ENCODE measurements at places on chromosomes 3 and 15.

DNA sequence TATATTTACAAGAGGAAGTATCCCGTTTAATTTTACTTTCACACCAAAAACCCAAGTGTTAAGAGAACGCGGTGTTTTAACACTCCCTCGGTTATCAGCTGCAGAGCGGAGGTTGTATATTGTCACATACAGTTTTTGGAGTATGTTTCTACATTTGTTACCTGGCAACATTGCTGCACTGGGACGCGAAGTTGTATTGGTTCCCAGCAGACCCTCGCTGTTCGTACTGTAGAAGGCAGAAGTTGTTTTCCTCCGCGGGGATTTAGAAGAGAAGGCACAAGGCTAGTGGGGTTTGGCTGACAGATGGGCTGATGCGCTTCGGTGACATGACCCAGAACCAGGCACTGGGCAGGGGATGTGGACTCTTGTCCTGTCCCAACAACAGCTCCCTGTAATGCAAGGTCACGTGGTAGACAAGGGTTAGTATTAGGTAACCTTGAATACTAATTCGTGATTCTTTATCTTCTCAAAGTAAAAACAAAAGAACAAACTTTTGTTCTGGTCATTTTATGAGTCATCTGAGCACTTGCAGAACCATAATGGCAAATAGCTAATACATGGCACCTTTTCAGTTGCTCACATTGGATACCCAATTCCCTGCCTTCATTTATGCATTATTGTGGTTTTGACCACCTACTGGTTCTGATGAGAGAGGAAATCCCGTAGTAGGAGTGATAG, 230.4 kb upstream of the BHLHE40 start:
- no peak for DNase-seq

- no peak for DNase-seq
Measured at GRCh38 chr3:21962456-21962855, 211.4 kb upstream of the ZNF385D start.

DNA sequence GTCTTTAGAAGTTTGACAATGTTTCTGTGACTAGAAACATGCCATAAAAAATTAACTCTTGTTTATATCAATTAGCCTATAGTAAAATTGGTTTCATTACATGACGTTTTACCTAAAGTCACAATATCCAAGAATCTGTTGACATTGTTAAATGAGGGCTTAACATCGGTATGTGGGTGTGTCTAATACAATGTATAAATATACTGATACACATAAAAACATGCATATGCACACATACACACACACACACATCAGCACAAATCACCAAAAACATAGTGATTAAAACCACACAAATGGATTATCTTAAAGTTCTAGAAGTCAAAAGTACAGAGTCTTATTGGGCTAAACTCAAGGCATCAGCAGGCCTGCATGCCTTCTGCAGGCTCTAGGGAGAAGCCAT, 456.7 kb downstream of the NTRK3 start:
- DNase-seq = no peak

GRCh38 chr3:177565981-177566380, 368.7 kb upstream of the TBL1XR1 start:
- DNase-seq = no peak

DNA sequence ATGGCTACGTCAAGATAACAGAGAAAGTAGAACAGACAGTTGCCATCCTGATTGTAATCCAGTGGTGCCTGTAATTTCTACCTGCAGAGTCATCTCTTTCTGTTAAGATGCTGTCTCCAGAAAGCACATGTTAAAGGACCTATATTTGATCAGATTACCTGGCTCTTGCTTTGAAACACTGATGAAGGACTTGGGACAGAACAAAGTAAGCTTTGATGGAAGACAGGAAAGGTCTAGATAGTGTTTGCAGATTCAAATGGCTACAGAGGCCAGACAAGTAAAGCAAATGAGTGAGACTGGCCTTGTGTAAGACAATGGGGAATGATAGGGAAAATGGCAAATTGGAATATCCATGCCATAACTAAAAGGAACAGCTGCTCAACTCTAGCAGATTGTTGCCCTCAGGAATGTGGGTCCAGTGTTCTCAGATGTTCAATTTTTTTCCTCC, 1.8 kb upstream of the GSK3B start:
- DNase-seq = no peak

GRCh38 chr3:174270841-174271240, 588.3 kb upstream of the NAALADL2 start:
- no peak for DNase-seq

GRCh38 chr3:38313695-38314094, 31.6 kb downstream of the SLC22A14 start:
- DNase-seq = no peak

All from NCI-H1105 treated with DMSO at 0.1 percent for 48 hours (cell line).